RWPE1 (cell line): ENCODE measurements at places on chromosomes 7 and 10.

- DNase-seq: no peak
Observed at GRCh38 chr7:44755698-44756627, 7.3 kb downstream of the ZMIZ2 start.

GRCh38 chr10:22016046-22016705, 12.6 kb upstream of the DNAJC1 start:
- no peak for DNase-seq

- DNase-seq: no peak
Observed at GRCh38 chr7:138962561-138963270, 18.5 kb downstream of the KIAA1549 start.

DNA sequence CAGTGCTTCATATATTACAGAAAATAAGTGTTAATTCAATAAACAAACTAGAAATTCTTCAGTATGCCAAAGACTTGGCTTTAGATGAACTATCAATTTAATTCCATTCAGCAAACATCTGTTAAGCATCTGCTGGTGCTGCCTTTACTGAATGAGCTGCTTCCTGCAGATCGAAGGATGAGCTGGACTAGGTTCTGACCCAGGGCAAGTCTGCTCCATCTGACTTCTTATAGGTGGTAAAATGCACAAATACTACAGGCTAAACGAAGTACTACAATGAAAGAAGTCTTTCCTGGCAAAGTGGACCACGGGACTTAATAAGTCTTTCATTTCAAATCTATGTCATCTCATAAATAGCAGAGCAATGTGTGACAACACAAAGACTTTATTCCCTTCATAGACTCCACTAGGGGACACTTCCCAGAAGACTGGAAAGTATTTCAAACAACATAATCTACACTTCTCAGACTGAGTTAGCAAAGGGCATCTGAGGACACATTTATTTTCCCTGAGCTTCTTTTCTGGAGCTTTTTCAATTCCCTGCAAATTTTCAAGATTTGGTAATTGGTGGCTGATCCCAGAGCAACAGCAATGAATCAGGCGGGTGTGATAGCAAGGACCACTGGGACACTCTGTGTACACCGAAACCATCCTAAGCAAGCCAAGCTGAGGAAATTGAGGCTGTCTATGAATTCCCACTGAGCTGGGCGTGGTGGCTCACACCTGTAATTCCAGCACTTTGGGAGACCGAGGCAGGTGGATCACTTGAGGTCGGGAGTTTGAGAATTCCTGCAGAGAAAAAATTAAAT, 108.9 kb upstream of the FRMD4A start:
- DNase-seq: no peak

DNA sequence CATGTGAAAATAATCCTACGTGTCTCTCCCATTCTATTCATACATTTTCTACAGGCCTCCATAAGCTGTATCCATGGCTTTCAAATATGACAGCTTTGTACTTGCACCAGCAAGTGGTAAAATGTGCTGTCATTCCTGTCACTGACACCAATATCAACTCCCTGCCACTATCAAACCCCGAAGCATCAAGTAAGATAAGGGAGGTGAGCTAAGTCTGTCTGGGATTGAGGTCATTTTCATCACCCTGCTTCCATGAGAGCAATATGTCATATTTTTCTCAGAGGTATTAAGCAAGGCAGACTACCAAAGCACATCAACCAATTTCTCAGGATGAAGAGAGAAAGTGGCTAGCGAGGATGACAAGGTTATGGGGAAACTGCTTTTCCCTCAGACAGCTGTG, 11.1 kb downstream of the GPR22 start:
- DNase-seq: no peak

GRCh38 chr10:13709931-13710650, 123.3 kb downstream of the PRPF18 start:
- no peak for DNase-seq

- no peak for DNase-seq
Observed at GRCh38 chr10:26689399-26689798, 8.1 kb upstream of the PDSS1 start.

DNA sequence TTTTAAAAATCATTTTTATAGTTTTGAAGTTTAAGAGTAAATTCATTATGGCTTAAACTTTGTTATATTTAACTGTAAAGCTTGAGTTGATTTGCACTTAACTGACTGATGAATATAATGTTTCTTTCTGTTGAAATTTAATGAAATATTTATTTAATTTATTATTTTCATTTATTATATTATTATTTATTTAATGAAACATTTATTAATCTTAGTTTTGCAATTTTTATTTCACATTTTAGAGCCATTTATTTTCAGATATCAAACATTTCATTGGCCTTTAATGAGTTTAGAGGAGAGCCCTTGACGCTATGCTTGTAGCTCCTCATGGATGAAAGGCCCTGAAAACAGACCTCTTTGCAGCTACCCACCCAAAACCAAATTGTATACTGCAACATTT, 570.0 kb downstream of the LRMDA start:
- no peak for DNase-seq

DNA sequence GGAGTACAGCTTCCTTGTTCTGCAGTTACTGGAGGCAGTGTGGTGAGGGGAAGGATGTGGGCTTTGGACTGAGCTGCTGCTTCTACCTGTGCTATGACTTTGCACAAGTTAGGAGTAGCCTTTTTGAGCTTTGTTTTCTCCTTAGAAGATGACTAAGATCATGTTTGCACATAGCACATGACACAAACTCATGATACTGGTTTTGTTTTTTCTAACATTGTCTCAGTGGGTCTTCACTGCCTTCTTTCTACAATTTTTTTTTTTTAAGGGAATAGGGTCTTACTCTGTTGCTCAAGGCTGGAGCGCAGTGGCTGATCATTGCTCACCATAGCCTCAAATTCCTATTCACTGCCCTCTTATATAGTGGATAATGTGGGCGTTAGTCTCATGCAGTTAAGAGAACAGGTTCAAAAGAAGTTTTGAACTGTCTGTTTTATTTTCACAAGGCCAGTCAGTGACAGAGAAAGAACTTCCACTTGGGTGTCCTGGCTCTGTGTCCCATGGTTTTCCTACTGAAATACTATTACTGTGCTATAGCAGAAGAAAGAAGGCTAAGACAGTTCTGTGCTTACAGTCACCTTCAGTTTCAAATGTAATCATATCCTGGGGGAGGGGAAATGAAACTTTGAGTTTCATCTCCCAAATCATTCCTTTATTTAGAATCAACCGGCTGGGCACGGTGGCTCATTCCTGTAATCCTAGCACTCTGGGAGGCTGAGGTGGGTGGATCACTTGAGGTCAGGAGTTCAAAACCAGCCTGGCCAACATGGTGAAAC, 72.0 kb downstream of the KAT6B start:
- DNase-seq: no peak

GRCh38 chr7:97014145-97014750, 8.9 kb downstream of the DLX6 start:
- DNase-seq: no peak

DNA sequence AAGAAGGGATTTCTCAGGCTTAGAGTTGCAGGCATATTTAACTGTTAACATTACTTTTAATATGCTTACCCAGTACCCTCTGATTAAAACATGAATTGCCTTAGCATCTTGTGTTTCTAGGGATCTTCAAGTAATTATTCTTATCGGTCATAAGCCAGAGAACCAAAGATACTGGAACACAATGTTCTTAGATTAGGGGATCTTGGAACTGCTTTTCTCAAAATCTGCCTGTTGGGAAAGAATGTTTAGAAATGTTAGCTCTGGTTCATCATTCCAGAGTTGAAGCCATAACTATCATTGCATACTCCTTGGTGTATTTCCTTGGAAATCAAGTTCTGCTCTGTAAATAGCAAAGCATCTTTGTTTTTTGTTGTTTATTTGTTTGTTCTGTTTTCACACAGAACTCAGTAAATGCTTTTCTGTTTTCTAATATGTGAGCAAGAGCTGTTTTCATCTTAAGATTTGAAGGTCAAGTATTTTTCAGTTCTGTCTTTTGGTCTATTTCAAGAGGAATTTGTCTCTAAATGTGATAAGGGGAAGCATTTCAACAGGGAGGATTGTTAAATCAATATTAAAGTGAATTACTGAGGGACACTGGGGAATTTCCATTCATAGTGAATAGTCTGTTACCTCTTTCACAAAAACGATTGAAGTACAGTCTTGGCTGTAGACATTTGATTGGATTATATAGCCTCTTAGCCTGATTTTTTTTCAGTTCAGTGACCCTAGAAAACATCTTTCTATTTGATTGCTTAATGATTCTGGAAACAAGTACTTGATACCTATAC, 103.2 kb upstream of the CYP26C1 start:
- no peak for DNase-seq

DNA sequence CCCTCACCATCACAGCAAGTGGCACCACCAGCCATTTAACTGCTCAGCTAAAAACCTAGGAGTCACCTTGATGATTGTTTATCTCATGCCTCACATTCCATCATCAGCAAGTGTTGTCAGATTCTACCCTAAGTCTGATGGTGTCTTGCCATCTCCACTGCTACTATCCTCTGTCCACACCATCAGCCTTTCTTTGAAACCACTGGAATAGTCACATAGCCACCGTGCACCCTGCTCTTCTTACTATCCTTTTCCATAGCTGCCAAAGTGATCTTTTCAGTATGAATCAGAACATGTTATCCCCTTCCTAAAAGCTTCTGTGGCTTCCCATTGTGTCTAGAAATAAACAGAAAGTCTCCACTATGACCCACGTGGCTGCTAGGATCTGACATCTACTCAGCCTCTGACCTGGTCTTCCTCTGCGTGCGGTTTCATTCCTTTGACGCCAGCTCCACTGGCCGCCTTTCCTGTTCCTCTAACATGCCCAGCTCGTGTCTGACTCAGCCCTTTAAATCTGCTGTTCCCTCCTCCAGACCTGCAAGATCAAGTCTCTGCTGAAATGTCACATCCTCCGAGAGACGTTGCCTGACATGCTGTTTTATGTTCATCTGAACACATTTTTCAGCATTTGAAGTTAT, 16.5 kb upstream of the CHN2 start:
- DNase-seq: no peak

GRCh38 chr10:12321641-12322040, 27.7 kb upstream of the CAMK1D start:
- peak; percentile 41 for DNase-seq

- DNase-seq: no peak
Observed at GRCh38 chr10:23975431-23975830, 233.5 kb upstream of the KIAA1217 start.

- no peak for DNase-seq
Observed at GRCh38 chr10:131933696-131934086, 32.9 kb downstream of the PPP2R2D start.

DNA sequence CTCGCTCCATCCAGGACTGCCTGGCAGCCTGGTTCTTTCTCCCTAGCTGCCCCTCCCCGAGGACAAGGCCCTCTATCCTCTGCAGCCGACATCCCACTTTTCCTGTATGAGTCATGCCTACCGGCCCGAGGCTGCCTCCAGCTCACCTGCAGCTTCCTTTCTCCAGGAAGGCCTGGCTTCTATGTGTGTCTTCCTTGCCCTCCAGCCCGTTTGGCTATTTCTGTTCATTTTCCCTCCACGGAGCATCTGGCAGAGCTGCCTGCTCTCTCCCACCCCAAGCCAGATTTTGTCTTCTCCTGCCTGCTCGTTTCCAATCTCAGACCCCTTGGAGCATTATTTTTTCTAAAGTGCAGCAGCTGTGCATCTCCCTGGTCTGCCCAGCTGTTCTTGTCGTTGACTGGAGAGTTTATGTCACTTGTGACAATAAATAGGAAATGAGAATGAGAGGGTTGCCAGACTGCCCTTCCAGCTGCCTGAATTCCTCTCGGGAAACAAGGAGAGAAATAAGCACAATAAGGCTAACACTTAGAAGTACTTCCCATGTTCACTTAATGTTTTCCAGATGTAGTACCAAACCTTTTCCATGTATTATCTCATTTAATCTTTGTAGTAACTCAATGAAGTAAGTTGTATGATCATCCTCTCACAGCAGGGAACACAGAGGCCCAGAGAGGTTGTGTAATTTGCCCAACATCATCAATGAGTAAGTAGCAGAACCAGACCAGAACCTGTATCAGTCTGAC, 19.7 kb downstream of the UBTD1 start:
- DNase-seq: peak; percentile 87

GRCh38 chr10:92923416-92923815, 75.1 kb downstream of the EXOC6 start:
- no peak for DNase-seq

DNA sequence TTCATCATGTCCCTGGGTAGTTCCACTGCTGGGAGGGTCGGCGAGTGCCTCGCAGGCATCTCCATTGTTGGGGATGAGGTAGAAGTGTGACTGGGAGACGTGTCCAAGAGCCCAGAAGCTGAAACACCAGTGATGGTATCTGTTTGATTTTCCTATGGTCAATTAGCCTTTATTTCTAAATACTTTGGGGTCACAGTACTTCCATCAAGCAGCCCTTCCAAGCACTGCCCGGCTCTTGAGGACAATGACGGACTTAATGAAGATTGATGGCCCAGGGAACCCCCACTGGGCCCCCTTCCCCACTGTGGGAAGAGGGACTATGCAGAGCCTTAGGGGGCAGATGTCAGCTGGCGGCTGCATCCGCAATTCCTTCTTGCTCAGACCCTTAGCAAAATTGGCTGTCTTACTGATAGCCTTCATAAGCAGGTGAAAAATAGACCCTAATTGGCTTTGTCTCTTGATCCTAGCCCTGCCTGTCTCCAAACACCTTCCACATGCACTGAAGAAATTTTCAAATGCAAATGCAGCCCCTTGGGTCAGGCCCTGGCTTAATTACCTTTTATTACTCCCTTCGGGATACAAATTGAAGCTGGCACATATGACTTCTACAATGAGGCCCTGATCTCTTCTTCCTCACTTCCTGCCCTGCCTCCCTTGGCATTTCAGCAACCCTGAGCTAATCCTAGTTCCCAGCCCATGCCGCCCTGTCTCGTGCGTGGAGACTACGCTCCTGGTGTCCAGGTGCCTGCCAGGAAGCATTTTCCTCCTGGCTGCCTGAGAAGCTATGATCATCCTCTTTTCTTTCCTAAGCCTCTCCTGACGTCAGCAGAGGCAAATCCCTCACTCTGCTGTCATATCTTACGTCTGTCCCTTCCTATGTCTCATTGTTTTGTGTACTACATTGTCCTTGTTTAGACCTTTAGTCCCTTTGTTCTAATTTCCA, 124.5 kb upstream of the GDF10 start:
- DNase-seq: no peak

DNA sequence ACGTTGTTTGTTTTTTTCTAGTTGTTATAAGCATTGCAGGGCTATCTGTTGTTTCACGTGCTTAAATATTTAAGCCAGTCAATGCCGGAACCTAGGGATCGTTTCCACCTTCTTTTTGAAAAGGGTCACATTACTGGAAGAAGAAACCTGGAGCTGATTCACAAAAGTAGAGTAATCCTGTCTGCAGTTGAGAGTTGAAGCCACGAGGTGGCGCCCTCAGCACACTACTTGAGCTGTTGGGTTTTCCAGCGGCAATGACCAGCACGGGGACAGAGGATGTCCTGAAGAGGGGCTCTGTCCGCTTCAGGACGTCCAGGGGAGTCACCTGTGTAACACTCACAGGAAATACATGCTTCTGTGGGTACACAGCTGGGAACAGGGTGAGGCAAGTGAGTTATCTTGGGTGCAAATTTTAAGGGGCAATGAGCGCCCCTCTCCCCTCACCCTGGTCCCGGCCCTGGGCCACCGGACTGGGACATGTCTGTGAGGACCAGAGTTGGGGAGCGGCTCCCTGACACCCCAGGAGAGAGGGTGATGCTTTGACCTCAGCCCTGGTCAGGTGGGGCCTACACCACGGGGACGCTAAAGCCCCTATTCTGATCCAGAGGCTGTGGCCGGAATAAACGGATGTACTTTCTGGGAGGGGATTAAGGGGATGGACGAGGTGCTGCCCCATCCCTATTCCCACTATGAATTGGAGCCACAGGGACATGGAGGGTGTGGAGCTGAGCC, 26.3 kb upstream of the WDFY4 start:
- DNase-seq: peak; percentile 57

GRCh38 chr7:144437370-144438191, 34.1 kb upstream of the NOBOX start:
- DNase-seq: peak; percentile 20

GRCh38 chr7:141674171-141674671, 27.7 kb downstream of the DENND11 start:
- peak; percentile 62 for DNase-seq
